ENCODE measurements at places on chromosomes 6 and 20. TPM values are rescaled to one million over a fixed set of nuclear protein-coding genes. Genes with fewer than 3 reads are reported as not detected.

The TSPO2 gene
- total RNA-seq: not detected

The SLPI gene
- not detected for total RNA-seq

The PAX1 gene
- not detected for total RNA-seq

- no peak for DNase-seq
These were observed 665 bp downstream of the FASTKD5 start for GRCh38 chr20:3158968-3159431.

- DNase-seq: no peak
These were observed 64.3 kb downstream of the FNDC1 start for GRCh38 chr6:159233365-159234101.

DNA sequence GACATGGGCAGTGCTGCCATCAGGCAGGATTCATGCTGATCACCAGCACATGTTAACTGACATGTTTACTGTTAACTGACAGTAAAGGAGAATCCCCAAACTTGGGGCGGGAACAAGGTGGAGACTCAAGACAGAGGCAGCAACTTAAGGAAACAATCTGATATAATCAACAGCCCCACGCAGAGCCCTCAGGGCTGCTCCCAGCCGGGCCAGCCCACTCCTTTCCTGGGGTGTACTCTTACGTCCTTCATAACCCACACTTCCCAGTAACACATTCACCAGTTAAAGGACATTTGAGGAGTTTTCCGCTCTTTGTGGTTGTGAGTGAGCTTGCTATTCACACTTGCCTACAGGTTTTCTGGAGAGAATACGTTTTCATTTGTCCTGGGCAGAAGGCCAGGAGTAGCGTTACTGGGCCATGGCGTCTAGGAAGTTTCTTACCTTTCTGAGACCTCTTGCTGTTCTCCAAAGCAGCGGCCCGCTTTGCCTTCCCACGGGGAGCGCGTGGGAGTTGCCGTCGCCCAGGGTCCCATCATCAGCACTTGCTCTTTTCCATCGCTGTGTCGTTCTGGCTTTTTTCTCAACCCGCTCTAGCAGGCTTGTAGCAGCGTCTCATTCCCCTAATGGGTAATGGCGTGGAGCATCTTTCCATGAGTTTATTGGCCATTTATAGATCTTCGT, 56.4 kb downstream of the FOXF2 start:
- no peak for DNase-seq

DNA sequence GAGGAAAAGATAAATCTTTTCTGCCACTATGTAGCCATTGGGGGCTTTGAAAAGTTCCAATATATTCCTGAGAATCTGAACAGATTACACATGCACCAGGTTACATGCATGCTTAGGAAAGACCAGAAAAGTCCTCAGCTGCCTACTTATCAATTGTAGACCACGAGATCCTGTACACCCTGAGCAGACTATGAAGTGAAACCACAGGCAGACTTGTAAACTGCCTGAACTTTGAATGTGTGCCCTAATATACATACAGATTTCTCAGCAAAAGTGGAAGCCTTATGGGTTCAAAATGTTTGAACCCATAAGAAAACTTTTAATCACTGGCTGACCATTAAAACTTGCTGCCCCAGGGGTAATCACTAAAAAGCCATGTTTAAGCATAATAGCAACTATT, 273.5 kb upstream of the RUNX2 start:
- DNase-seq: no peak

Data from SJSA1 (cell line).